Inflammatory macrophage (primary cell): ENCODE measurements at places on chromosomes 5 and 9.

GRCh38 chr9:111807197-111807596, 12.5 kb upstream of the SHOC1 start:
- no peak for DNase-seq

DNA sequence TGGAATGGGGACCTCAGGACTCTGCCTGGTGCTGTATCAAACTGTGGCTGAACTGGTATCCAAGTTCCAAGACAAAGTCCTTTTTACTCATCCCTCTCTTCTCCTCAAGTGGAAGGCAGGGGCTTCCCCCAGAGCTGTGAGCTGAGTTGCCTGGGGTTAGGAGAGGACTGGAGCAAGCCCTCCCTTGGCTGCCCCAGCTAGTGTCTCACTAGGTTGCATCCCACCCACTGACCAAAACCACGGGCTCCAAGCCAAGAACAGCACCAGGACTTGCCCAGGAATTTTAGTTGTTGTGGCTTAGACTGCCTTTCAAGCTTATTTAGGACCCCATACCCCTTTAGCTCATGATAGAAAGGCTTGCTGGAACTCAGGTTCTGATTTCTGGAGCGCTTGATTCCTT, 158.7 kb upstream of the TNC start:
- DNase-seq = no peak

GRCh38 chr9:131447148-131447547, 53.3 kb downstream of the PRRC2B start:
- DNase-seq = no peak

- no peak for DNase-seq
These were observed 165.2 kb downstream of the NR2F1-AS1 start for GRCh38 chr5:93415819-93416218.

DNA sequence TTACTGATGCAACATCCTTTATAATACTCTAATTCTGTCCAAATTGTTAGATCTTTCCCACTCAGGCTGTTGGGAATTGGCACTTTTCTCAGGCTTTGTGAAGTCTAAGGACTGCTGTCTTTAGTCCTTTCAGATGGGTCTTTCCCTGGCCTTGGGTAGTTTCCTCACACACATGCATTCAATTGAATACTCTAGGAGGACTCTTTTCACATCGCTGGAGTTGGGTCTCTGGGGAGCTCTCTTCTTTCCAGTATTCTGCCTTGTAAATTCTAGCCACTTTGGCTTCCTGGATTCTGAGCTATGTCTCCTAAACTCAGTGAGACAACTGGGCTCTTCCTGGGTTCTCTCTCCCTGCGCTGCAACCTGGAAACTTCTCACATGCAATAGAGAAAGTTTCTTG, 215.5 kb downstream of the SNX18 start:
- DNase-seq = no peak

- DNase-seq = peak; percentile 68
These were observed 144.5 kb downstream of the GCNT1 start for GRCh38 chr9:76603448-76603895.

DNA sequence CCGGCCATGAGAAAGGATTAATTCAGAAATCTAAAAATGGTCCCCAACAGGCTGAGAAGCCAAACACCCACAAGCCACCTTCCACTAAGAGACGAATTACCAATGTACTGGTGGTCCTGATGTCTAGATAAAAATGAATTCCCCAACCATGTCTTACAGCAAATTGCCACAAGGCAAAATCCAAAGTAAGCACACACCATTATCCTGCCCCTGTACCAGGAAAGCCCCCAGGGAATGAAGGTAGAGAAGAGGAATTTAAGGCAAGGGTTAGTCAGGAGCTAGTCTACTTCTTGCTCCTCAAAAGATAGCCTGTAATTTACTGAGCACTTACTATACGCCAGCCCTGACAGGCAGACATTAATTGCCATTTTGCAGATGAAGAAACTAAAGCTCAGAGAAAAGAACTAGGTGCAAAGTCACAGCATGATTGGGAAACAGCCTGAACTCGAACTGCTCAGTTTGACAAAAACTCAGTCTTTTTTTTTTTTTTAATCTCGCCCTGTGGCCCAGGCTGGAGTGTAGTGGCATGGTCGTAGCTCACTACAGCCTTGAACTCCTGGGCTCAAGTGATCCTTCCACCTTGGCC, 64.3 kb downstream of the RAPGEF1 start:
- peak; percentile 54 for DNase-seq

- no peak for DNase-seq
These were observed 248.6 kb upstream of the DAPK1 start for GRCh38 chr9:87249029-87249428.
